Fibroblast of skin of left biceps (primary cell): ENCODE measurements at places on chromosomes 2 and 18.

DNA sequence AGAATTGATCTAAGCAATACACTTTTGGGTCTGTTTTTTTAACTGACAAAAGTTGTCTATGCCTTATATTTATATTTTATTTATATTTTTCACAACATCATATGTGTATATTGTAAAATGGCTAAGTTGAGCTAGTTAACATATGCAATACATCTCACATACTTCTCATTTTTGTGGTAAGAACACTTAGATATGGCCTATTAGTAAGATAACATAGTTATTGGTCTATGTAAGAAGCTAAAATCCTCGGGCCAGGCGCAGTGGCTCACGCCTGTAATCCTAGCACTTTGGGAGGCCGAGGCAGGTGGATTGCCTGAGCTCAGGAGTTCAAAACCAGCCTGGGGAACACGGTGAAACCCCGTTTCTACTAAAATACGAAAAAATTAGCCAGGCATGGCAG is 275.6 kb upstream of the ID2 start:
- DNase-seq: no peak

- DNase-seq: peak; percentile 69
Observed at GRCh38 chr18:75210274-75211001, at the start of gene TSHZ1. TSHZ1 (plus strand) TSS chr18:75210797; CDS start chr18:75211877, 1,080 bp downstream.

GRCh38 chr2:47917276-47917961 is 11.1 kb upstream of the FBXO11 start:
- DNase-seq: no peak

DNA sequence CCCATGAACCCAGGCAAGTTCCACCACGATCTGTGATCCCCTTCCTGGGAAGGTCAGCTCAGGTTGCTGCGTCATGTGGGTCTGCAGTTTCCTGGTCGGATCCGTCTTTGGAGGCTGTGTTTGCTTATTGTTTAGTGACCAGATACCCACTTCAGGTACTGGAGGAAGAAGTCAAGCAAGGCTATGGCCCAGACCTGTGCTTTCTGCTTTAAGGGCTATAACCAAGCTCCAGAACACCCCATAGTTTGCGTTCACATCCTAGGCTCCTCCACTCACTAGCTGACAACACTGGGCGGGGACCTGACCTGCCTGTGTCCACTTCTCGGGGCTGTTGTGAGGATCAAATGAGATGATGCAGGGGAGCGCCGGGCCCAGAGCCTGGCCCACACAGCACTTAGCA is 44.0 kb downstream of the MAL start:
- no peak for DNase-seq

DNA sequence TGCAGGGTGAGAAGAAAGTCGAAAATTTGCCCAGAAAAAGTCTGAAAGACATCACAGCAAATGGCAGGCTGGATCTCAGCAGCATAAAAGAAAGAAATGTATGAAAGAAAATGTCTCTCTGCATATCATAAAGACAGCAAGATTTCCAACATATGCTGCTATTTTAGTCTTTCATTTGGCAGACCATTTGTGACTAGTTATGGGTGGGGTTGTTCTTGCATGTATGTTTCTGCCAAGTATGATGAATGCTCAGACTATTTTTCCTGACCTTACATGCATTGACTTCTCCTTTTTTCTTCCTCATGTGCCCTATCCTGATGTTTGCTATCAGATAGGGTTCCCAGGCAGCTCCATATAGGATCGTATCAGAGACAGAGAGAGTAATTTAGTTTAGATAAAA is 58.5 kb upstream of the PARD3B start:
- no peak for DNase-seq

GRCh38 chr2:240236217-240237111 is 96.0 kb upstream of the OTOS start:
- DNase-seq: no peak

DNA sequence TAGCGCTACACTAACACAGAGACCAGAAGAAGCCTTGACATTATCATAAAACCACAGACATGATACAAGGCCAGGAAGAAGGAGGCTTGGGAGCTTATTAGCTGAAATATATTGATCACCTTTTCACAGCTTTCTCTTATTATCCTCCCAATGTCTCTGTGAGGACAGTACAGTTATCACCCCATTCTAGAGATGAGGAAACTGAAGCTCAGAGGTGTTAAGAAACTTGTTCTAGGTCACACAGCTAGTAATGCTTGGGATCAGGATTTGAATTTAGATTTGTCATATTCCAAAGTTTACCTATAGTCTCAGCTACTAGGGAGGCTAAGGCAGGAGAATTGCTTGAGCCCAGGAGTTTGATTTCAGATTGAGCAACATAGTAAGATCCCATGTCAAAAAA is 44.6 kb upstream of the LTBP1 start:
- DNase-seq: no peak

GRCh38 chr2:9805435-9806297 is 37.6 kb upstream of the TAF1B start:
- DNase-seq: no peak

GRCh38 chr2:226466589-226466988 is 333.0 kb downstream of the IRS1 start:
- DNase-seq: no peak

DNA sequence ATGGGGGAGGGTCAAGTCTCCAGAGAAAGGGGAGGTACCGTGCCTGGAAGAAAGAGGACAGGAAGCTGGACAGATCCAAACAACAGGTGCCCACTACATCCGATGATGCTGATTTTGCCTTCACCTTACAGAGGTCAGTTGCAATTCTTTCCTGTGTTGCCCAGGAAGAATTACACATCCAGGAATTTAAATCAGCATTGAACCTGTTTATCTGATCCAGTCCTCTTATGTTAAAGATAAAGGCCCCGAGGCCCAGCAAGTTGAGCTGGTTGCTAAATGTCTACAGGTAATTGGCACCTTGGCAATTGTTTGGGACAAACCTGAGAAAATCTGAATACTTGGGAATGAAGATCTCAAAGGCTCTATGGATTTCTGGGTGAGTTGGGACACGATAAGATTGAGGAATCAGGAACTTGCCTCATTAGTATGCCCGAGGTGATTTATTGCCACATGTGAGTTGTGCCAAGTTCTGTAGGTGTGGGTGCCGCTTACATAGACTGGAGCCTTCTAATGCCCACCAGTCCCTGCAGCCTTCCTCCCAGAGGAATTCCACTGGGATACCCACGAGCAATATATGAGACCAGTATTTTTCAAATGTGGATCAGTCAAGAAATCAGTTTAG is 6.9 kb upstream of the CNNM4 start:
- no peak for DNase-seq

DNA sequence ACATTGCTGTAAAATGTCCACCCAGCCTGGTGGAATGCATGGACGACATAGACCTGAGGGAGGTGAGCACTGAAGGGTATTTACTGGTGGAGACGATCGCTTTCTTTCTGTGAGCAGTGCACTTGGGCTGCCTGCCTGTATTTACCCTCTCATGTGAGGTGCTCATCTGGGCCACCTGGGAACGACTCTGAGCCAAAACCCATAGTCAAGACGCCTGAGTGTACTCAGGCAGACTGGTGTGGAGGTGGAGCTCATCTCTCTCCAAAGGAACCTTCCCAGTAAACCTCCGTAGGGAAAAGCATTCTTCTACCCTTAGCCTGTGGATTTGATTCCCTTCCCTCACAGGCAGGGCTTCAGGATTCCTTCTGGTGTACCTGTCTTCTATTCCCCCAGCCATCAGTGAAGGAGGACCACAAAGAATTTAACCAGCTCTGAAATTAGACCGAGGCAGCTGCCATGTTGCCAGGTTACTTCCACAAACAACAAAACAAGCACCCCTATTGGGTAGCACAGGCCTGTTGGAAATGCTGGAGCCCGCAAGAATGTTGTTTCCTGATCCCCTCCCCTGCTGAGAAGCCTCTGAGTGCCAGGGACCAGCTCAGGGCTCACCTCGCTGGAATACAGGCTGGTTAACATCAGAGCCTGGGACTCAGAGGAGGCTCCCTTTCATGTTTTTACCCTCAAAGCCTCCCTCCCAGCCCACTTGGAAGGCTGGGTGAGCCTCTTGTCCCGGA is 47.5 kb upstream of the TXNDC2 start:
- DNase-seq: no peak

- no peak for DNase-seq
Observed at GRCh38 chr2:74094291-74094690, 53.4 kb downstream of the BOLA3 start.

DNA sequence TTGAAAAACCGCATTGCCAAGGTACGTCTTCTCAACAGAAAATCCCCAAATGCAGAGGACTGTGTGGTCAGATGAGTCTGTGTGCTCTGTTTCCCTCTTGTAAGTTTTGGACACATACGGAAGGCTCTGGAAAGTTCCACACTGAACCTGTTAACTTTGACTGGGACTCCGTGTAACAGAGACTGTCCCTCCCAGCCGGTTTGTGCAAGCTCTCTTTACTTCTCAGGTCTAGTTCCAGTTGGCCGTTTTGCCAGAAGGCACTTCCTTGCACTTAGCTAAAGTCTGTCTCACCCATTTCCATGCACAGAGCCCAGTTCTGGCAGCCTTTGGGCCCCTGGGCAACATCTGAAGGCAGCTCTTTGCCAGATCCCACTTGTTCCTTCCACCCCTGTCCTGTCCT is 22.0 kb downstream of the EFHD1 start:
- DNase-seq: no peak

DNA sequence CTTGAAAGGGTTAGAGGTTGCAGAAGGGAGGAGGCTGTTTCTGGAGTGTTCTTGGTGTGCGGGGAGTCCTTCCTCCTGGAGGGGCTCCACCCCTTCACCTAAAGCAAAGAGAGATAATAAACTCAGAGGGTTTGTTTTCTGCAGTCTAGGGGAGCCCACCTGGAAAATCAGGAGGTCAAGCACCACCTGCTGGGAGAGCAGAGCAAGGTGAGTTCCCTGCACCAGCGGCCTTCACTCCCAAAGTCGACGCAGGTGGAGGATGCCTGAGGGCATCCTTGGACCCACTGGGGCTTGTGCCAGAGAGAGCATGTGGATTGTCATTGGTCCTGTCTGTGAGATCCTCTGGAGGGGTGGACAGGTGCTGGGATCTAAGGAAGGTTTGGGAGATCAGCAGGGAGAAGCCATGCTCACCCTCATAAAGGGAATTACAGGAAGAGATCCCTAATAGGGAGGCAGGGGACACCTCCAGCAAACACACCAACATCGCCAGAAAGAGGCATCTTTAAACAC is 116.7 kb downstream of the KCNF1 start:
- no peak for DNase-seq

DNA sequence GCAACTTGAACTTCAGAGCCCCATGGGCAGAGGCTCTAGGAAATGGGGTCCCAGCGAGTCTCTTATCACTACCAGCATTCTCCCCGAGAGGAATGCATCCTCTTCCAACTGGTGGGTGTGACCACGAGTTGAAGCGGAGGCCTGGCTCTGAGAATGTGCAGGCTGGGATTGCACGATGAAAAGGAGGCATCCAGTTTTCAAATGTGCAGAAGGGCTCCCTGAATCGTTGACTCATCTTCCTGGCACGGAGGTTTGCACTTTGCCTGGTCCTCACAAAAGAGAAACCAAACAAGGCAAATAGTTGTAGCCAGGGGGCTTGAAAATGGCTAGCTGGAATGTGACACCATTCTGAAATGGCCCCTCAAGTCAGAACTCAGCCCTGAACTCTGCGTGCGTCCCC is 216.7 kb downstream of the GLI2 start:
- DNase-seq: peak; percentile 46

GRCh38 chr2:111668741-111669140 is 215.3 kb downstream of the ANAPC1 start:
- DNase-seq: no peak

GRCh38 chr2:57733956-57734355 is 312.6 kb upstream of the VRK2 start:
- no peak for DNase-seq

- no peak for DNase-seq
Observed at GRCh38 chr2:182324665-182325064, 102.2 kb downstream of the PDE1A start.

DNA sequence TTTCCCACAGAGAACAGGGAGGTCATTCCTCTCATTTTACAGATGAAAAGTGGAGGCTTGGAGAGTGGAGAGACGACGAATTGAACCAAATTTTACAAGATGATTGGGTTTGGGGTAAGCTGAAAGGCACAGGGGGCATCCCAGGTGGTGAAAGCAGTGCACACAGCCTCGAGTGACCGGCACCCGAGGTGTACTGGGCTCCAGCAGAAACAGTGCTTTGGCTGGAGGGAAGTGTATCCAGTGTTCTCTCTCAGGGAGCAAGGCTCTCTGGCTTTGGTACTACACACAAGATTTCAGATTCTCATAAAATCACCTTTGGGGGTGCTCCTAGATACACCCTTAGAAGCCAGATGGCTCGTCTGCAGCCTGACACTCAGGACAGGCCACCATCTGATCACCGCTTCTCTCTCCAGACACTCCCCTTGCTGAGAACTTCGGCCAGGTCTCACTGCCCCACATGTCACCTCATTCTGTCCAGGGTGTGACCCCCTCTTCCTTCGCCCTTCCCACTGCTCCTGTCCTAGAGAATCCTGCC is 339.6 kb downstream of the CYRIA start:
- DNase-seq: no peak

DNA sequence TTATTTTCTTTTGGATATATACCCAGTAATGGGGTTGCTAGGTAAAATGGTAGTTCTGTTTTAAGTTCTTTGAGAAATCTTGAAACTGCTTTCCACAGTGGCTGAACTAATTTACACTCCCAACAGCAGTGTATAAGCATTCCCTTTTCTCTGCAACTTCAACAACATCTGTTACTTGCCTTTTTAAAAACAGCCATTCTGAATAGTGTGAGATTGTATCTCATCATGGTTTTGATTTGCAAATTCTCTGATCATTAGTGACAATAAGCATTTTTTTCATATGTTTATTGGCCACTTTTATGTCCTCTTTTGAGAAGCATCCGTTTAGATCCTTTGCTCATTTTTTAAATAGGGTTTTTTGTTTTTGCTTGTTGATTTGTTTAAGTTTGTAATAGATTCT is 291.3 kb upstream of the COL3A1 start:
- DNase-seq: no peak

DNA sequence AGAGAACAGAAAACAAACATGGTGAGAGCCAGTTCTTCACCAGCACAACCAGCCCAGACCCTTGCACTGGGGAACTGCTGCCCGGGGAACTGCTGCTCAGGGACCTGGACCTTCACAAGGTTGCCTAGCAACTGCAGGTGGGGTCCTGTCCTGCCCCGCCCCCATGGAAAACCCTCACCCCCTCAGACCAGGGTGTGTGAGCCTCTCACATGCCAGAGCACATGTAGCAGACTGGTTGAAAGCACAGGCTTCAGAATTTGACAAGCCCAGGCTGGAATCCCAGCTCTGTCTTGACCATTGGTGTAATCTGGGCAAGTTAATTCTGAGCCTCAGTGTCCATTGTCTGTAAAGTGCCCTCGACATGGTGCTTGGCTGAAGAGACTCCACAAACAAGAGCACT is 118.6 kb downstream of the LOXHD1 start:
- no peak for DNase-seq
